Activated CD8-positive, alpha-beta memory T cell treated with anti-CD3 and anti-CD28 coated beads for 1 hour (primary cell): ENCODE measurements at places on chromosomes 2 and 18.

- DNase-seq = no peak
Measured at GRCh38 chr2:231926761-231927565, 767 bp upstream of the NPPC start.

GRCh38 chr2:203240491-203240890, 1.7 kb downstream of the CYP20A1 start:
- DNase-seq = no peak

DNA sequence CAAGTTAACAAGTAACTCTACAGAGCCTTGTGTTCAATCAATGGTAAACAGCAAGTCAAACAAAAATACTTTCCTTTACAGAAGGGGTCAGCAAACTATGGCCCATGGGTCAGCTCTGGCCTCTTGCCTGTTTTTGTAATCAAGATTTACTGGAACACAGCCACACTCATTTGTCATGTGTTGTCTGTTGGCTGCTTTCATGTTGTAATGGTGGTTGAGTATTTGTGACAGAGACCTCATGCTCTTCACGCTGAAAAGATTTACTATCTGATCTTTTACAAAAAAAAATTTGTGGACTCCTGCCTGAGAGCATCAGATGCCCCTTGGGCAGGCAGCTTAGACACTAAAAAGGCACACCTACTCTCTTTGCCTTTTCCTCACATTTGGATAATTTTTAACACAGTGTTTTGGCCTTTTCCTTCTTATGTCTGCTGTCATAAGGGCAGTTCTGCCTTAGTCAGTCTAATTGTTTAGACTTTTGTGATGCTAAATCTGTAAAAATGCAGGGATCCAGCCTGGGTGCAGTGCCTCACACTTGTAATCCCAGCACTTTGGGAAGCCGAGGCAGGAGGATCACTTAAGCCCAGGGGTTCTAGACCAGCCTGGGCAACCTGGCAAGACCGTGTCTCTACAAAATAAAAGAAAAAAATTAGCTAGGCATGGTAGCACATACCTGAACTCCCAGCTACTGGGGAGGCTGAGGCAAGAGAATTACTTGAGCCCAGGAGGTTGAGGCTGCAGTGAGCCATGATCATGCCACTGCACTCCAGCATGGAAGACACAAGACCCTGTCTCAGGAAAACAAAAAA, 18.3 kb downstream of the IL1B start:
- no peak for DNase-seq

DNA sequence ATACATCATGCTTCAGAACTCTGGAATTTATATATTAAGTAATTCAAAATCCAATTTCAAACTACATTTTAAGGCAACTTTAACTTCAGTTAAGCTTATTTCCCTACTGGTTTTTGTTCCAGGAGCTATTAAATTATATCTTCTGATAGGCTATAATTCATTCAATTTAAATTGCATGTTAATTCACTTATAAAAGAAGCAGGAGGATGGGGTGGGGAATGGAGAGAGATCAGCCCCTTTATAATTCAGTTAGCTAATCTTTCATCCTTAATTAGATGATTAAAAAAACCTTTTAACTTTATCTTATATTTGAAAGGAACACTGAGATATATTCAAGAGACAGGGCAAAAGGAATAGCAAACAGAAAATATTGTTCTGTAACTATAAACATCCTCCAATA, 86.8 kb downstream of the AKAIN1 start:
- DNase-seq = no peak

GRCh38 chr2:145230546-145230945, 710.6 kb upstream of the ZEB2 start:
- no peak for DNase-seq

GRCh38 chr2:74179063-74179865, 585 bp upstream of the MOB1A start:
- DNase-seq = no peak

- DNase-seq = no peak
Measured at GRCh38 chr2:200193791-200194190, 112.7 kb upstream of the SPATS2L start.
